ENCODE measurements at places on chromosomes 2 and 18.

GRCh38 chr18:24306201-24306600 is 91.4 kb downstream of the OSBPL1A start:
- DNase-seq: no peak

GRCh38 chr2:25246001-25246400 is 77.6 kb upstream of the POMC start:
- DNase-seq: no peak

DNA sequence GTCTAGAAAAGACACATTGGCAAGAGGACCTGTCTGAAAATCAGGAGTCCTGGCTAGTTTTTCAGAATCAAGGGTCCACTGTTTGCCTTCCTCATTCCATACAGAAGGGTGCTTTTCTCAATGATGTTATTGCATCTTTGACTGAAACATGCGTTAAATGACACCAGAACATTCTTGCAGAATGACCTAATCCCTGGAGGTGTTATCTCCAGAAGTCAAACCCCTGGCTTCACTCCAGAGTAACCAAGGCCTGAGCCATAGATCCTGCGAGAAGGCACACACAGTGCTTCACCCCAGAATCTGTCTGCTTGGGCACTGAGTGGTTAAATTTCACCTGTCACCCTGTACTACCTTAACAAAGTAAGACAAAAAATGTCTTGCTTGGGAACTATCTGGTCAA is 1055.2 kb upstream of the FANCL start:
- no peak for DNase-seq

DNA sequence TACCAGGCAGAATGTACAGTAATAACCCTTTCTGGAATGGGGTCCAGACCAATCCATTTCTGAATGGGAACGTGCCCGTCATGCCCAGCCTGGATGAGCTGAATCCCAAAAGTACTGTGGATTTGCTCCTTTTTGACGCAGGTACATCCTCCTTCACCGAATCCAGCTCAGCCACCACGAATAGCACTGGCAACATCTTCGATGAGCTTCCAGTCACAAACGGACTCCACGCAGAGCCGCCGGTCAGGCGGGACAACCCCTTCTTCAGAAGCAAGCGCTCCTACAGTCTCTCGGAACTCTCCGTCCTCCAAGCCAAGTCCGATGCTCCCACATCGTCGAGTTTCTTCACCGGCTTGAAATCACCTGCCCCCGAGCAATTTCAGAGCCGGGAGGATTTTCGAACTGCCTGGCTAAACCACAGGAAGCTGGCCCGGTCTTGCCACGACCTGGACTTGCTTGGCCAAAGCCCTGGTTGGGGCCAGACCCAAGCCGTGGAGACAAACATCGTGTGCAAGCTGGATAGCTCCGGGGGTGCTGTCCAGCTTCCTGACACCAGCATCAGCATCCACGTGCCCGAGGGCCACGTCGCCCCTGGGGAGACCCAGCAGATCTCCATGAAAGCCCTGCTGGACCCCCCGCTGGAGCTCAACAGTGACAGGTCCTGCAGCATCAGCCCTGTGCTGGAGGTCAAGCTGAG is 89.6 kb downstream of the SH3BP4 start:
- DNase-seq: no peak

DNA sequence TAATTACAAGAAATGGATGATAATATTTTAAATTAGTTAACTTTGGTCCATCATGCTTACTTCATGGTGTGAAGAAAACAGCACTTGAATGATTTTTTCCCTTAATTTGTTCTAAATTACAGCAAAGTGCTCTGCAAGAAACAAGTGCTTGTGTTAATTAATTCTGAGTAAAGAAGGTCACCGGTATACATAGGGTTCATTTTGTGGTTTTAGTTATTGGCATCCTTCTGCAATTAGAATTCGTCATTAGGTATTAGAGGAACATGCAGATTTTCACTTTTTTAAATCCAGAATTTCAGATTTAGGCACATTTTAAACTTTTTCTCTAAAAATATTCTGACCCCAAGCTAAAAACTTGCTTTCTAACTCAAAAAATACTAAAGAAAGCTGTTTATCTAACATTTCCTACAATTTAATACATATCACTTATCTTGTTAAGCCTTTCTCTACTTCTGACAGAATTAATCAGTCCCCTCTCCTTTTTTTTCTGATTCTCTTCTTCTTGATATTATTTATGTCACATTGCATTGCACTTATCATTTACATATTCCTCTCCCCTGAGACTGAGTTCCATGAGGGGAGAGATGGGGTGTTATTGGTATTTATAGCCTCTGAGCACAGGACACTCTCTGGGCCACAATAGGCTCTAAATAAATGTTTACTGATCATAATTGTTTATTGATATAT is 129.2 kb downstream of the PLA2R1 start:
- DNase-seq: no peak

GRCh38 chr2:69683170-69683971 is 39.8 kb upstream of the AAK1 start:
- no peak for DNase-seq

Data from activated CD8-positive, alpha-beta memory T cell treated with anti-CD3 and anti-CD28 coated beads for 1 hour (primary cell).